ENCODE measurements at places on chromosomes 3 and 15.

DNA sequence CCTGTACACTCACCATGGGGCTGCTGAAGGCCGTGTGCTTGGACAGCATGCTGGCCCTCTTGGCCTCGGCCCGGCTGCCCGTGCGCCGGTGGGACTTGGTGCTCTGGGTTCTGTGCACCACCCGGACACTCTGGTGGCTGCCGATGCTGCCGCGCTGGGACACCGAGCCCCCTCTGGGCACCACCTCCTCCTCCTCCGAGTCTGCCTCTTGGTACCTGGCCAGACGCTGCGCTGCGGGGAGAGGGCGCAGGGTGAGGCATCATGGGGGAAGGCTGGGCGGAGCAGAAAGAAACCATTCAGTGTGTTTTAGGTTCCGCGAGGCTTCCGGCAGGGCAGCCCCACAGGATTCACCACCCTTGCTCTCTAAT is 145.0 kb downstream of the ATP10A start:
- DNase-seq = no peak

- DNase-seq = no peak
Observed at GRCh38 chr3:107578091-107578490, 55.3 kb downstream of the BBX start.

DNA sequence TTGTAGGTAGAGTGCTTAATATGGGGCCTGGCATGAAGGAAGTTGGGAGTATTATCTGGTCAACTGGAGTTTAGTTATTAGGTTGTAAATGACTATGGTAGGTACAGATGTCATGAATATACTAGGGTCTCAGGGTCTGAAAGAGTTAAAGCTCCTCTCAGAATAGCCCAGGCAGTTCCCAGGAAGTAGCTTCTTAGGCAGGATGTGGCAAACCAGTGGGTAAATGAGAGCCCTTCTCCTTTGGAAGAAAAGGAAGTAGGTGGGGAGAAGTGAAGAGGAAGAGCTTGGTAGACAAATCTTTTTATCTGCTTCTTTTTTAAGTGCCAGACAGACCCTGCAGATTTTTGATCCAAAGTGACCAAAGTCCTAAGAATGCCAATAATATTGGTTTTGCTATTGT is 24.5 kb downstream of the MAP2K1 start:
- no peak for DNase-seq

DNA sequence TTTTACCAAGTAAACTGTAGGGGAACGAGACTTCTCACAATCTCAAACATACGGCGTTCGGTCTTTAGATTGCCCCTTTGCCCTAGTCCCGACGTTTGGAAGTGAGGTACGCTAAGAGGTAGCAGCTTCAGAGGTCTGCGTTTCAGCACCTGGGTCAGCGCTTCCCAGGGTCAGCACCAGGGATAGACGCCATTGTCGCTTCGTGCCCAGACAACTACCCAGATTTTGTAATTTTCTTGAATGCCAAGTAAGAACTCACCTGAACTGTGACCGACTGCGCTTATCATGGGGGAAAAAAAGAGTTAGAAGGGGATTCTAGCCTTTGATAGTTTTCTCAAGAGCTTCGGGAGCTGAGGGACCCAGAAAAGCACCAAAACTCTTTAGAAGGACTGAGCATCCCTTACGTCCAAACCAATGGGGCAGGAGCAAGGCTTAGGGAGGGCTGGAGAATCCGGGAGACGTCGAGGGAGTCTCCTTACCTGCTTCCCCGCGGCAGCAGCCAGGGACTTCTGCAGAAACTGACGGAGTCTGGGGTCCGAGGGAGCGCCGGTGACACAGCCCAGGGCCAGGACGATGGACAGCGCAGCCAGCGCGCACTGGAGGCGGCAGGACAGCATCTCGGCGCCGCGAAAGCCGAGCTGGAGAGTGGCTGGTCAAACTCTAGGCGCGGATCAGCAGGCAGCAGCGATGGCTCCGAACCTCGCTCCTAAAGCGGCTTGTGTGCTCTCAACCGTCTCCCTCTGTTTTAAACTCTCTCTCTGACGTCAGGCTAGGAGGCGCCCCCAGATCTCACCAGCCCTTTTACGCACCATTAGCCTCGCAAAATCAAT is at the start of gene SST:
Gene SST, minus strand, starts transcription at position 720 of the 830 bp plus-strand sequence. Its CDS starts 103 bp downstream, at position 617.
- no peak for DNase-seq

GRCh38 chr3:108378153-108378951 is 82.0 kb downstream of the HHLA2 start:
- DNase-seq = no peak

DNA sequence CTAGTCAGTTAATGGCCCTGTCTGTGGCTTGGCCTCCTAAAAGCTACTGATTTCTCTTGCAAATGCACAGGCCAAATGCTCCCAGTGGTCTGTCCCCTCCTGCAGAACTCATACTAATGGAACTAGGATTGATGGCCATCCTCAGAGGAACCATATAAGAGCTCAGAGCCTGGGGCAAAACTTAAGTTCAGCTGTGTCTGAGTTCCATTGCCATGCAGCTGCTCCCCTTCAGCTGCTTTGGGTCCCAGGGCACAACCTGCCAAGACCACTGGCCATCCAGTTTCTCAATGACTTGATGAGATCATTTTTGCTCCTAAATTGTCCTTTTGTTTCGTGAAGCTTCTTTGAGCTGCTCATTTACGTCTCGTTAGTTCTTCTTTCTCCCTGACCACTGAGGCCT is 529.5 kb upstream of the TBL1XR1 start:
- no peak for DNase-seq

GRCh38 chr15:57589281-57589680 is 2.4 kb upstream of the MYZAP start:
- DNase-seq = no peak

- no peak for DNase-seq
Observed at GRCh38 chr3:133797396-133798105, 8.1 kb upstream of the SRPRB start.

DNA sequence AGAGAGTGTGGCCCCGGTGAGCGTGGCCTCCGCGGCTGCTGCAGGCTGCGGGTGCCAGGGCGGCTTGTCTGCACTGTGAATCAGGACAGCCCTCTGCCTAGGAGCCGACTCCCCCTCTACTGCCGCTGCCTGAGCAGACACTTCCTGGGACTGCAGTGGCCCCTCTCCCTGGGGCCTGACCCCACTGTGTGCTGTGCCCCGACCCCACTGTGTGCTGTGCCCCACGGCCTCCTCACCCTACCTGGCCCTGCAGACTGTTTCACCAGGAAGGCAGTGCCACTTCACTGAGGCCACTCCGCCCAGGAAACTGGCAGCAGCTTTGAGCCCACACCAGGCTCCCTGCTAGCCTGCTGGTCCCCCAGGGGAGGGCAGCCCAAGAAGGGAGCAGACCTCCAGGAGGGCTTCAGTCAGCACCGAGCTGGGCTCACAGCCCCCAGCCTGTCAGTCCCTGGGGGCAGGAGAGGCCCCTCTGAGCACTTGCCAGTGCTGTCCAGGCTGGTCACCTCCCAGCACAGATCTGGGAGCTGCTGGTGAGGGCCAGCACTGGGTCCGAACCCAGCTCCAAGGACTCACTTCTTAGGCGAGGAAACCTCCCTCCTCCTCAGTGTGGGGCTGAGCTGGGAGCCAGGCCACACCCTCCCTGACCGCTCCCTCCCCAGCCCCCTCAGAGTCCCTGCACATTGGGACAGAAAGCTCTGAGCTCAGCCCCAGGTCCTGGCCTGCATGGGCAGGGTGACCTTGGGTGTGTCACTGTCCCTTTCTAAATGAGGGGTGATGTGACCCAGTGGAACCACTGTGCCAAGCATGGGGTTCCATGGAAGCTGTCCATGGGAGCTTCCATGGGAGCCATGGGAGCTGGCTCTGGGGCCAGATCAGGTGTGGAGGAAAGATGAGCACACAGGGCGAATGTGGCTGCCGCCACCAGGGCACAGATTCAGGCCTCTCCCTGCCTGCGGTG is 56.8 kb downstream of the DNAJB8 start:
- no peak for DNase-seq

DNA sequence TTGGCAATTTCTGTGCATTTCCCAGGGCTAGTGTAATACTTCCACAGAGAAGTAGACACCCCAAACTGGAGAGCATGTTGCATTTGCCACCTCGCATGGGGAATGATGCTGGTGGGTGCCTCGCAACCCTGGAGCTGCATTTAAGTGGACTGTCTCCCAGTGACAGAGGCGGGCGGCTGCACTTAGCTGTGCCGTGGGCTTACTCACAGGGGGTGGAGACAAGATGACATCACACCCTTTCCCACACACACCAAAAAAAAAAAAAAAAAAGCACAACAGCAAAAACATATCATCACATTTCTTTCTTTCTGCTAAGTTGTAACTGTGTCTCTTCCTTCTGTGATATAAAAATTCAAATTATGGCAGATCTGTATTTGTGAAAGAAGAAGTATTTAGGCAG is at the start of gene ABI3BP:
Gene ABI3BP, minus strand, starts transcription at position 113 of the 400 bp plus-strand sequence. Its CDS starts 37 bp downstream, at position 76.
- no peak for DNase-seq

GRCh38 chr3:10387881-10388609 is 67.1 kb upstream of the SEC13 start:
- DNase-seq = no peak
